CD4-positive, alpha-beta T cell treated with Interleukin-1 beta for 1 hour (primary cell): ENCODE measurements at places on chromosomes 2 and 18.

GRCh38 chr2:68366083-68366560, 1.0 kb downstream of the PLEK start:
- peak; percentile 63 for DNase-seq

DNA sequence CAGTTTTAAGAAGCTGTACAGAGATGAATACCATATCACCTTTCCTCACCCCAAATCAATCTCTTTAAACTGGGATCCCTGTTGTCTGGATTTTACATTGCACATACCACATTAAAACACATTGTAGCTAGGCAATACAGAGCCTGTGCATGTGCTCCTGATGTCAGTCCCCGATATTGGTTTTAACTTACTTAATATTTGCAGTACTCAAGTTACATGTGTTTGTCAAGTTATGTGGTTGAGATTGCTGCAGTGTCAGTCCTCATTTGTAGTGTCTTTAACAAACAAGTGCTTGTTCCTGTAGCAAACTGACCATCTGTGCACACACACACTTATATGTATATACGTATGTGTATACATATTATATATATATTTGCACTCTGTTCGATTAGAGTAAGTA, 10.4 kb upstream of the UBE2E3 start:
- no peak for DNase-seq

GRCh38 chr2:184859187-184859586, 260.9 kb downstream of the ZNF804A start:
- no peak for DNase-seq

DNA sequence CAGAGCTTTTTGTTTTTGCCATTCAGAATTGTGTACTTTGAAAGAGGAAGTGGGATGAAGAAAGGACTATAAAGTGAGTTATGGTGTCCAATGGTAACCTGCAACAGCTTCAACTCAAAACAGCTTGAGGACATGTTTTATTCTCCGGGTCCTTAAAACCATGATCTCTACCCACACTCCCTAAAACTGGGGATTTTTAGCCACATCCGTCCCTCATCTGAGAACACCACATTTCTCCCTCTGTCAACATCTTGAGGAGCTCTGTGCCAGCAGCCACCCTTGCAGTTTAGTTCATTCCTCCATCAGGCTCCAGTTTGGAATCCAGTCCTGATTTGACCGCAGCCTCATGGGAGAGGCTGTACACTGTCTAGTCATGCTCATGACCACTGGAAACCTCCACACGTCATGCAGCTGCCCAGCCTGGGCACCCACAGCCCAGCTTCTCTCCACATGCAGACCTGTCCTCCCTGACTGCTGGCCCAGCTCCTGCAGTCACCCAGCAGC, 62.6 kb downstream of the C18orf63 start:
- peak; percentile 35 for DNase-seq

DNA sequence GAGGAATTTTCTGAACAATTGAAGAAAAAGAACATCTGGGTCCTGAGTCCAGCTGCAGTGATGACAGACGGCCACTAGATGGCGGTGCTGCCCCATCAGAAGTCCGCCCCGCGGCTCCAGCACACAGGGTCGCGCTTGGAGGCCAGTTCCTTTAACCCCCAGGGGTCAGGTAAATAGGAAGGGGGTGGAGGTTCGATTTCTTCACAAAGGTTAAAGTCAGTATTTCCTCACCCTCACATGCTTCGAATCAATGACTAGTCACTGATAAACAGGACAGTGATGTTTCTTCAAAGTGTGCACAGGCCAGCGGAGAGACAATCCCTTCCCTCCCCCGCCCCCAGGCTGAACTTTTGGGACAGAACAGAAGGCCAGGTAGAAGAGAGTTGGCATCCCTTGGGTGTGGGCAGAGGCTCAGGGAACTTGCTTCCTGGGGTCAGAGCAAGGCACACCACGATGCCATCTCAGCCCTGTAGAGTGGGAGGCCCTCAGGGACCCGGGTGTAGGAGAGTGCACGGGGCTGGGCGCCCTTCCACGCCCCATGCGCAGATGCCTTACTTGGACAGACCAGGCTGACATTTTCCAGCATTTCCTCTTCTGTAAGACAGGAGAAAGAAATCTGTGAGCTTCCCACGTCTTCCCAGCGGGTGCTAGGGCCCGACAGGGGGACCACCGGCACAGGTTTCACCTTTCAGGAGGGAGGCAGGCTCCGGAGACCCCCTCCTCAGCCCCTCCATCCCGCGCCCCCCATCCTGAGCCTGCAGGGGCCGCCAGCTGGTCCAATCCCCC, 722 bp downstream of the APOB start:
- peak; percentile 44 for DNase-seq

GRCh38 chr2:223433461-223433860, 168.7 kb downstream of the SCG2 start:
- no peak for DNase-seq

DNA sequence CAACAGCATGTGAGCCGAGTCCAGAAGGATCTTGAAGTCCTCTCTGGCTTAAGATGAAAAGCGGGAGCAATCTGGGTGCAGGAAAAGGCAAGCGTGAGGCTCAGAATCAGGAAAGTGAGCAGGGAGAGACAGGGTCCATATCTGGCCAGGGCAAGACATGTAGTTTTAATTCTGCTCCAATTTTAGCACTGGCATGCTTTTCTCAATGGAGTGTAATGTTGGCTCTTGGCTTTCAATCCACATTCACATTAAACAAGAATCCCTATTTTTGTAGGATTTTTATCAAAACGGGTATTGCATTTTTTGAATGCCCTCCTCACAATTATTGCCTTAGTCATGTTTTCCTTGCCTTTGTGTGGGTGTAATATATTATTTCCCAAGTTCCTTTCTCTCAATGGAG, 6.0 kb downstream of the SPATA3 start:
- DNase-seq: no peak

- no peak for DNase-seq
Measured at GRCh38 chr18:10235661-10235952, 218.8 kb upstream of the APCDD1 start.

DNA sequence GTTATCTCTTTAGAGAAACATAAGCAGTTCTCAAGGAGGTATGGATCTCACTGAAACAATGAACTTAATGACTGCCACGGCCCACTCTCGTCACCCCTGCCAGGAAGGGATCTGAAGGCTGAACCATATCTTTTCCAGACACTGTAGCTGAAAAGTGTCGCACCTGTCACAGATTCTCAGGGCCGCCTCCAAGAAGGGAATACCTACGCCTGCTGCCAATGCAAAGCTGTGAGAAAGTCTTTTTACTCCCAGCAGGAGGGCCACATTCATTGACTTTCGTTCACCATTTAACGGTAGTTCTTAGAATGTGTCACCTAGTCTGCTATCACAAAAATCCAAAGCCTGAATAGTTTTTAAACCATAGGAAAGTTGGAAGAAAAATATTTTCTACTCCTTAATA, 66.7 kb upstream of the SH3BP4 start:
- DNase-seq: no peak
